ENCODE measurements at places on chromosomes 5 and 9.

- no peak for DNase-seq
Observed at GRCh38 chr9:121781701-121782464, 130.4 kb downstream of the DAB2IP start.

DNA sequence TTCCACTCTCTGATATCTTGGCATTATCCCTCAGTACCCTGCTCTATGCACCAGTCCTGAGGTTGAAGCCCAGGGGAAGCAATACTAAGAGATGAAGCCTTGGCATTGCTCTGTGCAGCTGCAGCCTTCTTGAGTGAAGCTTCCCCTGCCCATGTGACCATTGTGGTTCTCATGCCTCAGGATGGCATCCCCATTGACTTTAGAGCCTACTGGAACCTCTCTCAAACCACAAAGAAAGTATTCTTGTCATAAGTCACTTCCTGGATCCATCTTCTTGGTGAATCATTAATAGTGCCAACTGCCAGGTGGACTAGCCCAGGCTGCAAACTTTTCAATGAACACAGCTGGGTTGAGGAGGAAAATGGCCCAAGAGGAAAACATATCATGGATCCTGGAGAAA lies 283.9 kb upstream of the RFX3 start:
- no peak for DNase-seq

DNA sequence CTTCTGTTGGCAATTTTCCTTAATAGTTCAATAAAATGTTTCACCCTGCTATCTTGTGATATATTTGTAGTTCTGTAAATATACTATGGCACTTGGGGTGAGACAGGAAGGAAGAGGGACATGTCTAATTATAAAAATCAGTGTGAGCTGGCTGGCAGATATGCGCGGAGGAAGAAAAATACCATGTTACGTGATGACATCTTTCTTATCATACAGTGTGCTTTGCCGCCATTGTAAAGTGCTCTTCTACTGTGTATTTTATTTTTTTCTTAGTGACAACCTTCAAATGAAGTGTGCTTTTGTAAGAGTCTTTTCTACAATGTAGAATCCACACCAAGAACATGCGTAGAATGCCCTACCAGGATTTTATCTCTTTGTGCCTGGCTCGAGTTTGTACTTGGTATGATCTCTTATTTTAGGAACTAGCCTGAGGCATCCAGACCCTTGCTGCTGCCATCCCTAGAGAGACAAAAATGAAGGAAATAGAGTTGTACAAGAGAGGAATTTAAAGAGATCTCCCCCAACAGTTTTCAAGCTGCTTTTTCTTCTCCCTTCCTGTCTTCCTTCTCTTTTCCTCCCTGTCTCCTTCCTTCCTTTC lies 46.7 kb upstream of the RIOK2 start:
- no peak for DNase-seq

DNA sequence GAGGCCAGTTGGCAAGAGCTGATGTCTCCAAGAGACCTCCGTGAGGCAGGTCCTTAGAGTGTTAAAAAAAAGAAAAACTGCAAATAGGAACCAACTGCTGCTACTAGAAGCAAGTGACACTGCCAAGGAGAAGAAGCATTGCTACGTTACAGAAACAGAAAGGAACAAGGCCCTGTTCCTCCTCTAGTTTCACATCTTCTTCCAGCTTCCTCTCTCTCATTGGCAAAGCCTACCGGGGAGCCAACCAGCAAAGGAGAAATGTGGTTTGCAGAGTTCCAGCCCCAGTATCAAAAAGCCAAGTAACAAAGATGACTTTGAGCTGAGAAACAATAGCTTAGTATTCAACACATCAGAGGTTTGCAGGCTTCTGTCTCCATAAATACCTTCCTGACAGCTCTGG lies 145.9 kb downstream of the PRELID2 start:
- DNase-seq, result peak; percentile 12

- DNase-seq, result no peak
Observed at GRCh38 chr5:173862047-173862477, 26.1 kb upstream of the CPEB4 start.

- peak; percentile 39 for DNase-seq
Observed at GRCh38 chr9:137320555-137321384, 18.7 kb upstream of the NRARP start.

DNA sequence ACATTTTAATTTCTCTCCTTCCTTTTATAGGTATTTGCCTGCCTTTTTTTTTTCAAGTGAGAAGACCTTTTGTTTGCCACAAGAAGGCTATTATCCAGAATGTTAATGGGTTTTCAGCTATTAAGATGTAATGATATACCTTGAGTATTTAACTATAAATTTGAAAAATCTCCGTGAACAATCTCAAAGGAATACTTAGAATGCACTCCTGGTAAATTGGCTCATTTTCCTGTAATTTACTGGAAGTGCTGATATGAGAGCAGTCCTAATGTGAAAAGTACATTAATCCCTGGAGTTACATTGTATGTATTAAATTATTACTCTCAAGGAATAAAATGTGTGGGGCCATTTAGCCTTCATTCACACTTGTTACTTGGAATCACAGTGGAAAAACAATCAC lies 32.4 kb downstream of the AOPEP start:
- no peak for DNase-seq

- no peak for DNase-seq
Observed at GRCh38 chr5:111016801-111017200, 54.7 kb upstream of the TSLP start.

GRCh38 chr5:59054963-59055528 lies 472.2 kb downstream of the RAB3C start:
- DNase-seq, result no peak

GRCh38 chr9:80440724-80441123 lies 869.0 kb downstream of the TLE4 start:
- DNase-seq, result no peak

GRCh38 chr9:79210541-79211243 lies 361.1 kb upstream of the TLE4 start:
- DNase-seq, result no peak

GRCh38 chr9:14014744-14015143 lies 299.2 kb downstream of the NFIB start:
- no peak for DNase-seq

DNA sequence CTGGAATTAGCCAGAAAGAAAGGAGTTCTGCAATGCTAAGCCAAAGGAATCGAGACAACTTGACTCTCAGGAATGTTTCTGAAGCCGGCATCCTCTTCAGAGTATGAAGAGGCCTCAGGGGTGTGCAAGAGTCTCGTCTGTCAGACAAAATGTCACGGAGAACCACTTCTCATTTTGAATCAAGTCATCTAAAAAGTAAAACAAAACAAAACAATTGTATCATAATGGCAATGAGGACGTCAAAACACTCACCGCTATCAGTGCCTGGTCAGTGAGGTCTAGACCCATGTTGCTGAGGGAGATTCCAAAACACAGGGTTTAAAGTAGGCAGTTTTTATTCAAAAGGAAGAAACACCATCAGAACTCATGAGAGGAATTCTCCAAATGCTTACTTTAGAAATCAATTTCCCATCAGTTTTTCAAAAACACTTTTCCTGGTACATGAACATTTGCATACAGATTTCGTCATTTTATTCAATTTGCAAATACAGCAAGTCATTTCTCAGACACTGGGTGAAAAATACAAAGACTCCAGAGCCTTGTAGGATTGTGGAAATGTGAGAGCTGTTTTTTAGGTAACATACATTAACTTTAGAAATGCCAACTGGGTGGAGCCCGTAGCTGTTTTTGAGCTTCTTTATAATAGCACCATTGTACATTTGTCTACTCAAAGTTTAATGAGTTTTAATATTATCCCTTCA lies 89.5 kb upstream of the MAP3K1 start:
- DNase-seq, result no peak

GRCh38 chr5:175706499-175706898 lies 48.6 kb downstream of the HRH2 start:
- DNase-seq, result no peak

GRCh38 chr9:107734256-107735013 lies 244.9 kb upstream of the KLF4 start:
- no peak for DNase-seq

DNA sequence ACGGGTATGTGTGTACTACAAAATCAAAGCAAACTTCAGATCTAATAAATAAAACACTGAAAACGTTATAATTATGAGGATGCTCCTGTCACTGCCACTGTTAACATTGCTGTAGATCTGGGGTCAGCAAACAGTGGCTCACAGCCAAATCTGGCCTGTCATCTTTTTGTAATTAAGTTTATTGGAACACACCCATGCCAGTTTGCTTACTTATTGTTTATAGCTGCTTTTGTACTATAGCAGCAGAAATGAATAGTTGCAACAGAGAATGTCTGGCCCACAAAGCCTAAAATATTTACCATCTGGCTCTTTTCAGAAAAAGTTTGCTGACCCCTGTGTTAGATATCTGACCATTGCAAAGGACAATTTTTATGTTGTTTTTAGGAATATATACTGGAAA lies 32.1 kb downstream of the PRRC1 start:
- no peak for DNase-seq

DNA sequence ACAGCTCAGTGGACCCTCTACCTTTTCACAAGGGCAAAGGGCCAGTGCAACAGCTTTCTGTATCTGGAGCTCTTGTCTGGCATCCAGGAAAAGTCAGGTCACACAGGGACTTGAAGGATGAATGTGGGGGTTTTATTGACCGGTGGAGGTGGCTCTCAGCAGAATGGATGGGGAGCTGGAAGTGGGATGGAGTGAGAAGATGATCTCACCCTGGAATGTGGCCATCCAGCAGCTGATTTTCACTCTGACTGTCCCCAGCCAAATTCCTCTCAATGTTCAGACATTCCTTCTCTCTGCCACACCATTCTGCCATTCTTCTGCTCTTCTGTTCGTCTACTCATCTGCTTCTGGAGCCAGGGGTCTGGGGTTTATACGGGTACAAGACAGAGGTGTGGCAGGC lies 1119.9 kb downstream of the TAF11L14 start:
- DNase-seq, result no peak

DNA sequence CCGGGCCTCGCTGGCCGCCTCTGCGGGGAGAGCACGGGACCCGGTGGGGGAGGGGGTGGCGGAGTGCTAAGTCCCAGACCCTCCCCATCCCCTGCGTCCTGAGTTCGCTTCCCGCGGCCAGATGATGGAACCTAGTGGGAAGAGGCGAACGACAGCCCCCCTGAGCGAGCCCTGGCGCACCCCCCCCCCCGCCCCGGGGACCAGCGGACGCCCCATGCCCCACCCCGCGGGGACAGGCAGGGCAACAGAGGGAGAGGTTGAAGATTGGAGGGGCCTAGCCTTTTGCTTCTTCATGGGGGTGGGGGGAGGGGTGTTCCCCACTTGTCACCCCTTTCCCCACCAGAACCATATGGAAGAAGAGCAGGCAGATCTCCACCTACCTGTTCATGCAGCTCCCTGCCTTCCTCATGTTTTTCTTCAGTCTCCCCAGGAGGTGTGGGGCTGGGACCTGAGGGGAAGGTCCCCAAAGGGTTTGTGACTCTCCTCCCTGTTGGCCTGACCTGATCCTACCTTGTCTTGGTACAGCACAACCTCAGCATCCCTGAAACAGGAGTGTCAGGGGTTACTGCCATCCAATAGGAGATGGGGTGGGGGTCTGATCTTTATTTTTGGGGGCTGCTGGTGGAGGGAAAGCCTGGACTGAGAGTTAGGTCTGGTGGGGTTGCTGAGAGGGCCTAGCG lies 485 bp downstream of the FAM53C start:
- DNase-seq, result no peak

DNA sequence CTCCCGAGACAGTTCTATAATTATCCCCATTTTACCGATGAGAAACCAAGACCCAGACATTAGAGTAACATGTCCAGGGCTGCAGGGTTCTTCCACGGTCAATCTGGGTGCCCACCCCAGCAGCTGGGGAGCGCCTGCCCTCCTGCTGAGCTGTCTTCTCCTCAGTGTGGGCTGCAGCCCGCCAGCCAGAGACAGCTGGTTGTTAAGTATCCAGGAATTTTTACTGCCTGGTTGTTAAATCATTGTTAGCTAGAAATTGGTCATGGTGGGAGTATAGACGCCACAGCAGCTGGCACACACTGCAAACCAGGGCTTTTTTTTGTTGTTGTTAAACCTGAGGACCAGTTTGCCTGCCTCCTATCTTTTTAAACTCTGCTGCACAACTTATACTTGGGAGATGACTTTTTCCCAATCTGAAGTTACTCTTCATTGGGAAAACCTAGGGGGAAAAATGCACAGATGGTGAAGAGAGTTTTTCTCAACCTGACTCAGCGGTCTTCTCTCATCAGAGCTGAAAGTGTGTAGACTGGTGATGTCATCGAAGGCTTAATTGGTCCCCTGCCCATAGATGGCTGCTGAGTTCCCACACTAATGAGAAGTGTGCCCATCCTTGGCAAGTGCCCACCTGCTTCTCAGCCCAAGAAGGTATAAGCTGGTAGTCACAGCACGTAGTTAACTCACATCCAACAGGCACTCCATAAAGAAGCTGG lies 208.6 kb downstream of the DRD1 start:
- no peak for DNase-seq

GRCh38 chr9:130933114-130934046 lies 5.7 kb downstream of the FIBCD1 start:
- no peak for DNase-seq

GRCh38 chr9:79809931-79810330 lies 238.2 kb downstream of the TLE4 start:
- DNase-seq, result no peak

- DNase-seq, result no peak
Observed at GRCh38 chr5:178383919-178384815, 151.6 kb upstream of the PHYKPL start.

DNA sequence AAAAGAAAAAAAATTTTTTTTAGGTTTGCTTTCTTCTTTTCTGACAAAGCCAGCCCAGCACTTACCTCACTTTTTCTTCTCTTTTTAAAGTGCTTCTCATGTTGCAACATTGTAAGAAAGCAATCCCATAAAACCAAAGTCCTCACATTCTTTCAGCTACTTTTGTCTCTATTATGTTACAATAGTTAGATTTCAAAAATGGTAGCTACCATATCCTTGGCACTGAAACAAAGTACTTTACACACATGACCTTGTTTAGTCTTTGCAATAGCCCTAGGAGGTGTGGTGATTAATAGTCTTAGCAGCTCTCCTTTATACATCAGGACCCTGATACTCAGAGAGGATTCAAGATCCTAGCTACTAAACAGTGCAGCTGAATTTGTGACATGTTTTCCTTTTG lies 23.5 kb upstream of the CARTPT start:
- DNase-seq, result no peak

DNA sequence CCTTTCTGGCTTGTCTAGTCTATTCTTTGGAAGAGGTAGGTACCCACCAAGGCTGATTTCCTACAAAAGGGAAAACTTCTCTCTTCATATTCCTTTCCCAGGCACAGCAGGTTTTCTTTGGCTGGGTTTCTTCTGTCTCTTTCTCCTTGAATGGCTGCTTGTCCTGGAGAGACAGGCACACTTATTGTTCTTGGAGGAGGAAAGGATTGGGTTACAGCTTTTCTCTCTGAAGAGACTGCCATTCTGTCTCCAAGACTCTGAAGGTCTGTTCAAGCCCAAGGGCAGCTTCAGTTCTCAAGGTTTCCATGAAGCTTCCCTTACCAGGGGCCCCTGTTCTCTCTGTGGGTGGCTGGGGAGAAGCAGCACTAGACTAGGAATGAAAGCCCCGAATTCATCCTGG lies 33.9 kb downstream of the ACTBL2 start:
- no peak for DNase-seq

- no peak for DNase-seq
Observed at GRCh38 chr5:135645336-135646180, 66.8 kb upstream of the CXCL14 start.

Data from CD4-positive, alpha-beta T cell treated with Interleukin-4 for 4 hours (primary cell).